ENCODE measurements at places on chromosomes 5 and 9. TPM values are rescaled to one million over a fixed set of nuclear protein-coding genes. Genes with fewer than 3 reads are reported as not detected.
A peak's percentile ranks its signal among the peaks of the same experiment; 100 is the strongest.

- DNase-seq, result no peak
These were observed 64.3 kb downstream of the HABP4 start for GRCh38 chr9:96514108-96514799.

- DNase-seq, result no peak
These were observed 7.1 kb downstream of the ZFP2 start for GRCh38 chr5:178902849-178903248.

Gene SLC27A6
- not detected for total RNA-seq

DNA sequence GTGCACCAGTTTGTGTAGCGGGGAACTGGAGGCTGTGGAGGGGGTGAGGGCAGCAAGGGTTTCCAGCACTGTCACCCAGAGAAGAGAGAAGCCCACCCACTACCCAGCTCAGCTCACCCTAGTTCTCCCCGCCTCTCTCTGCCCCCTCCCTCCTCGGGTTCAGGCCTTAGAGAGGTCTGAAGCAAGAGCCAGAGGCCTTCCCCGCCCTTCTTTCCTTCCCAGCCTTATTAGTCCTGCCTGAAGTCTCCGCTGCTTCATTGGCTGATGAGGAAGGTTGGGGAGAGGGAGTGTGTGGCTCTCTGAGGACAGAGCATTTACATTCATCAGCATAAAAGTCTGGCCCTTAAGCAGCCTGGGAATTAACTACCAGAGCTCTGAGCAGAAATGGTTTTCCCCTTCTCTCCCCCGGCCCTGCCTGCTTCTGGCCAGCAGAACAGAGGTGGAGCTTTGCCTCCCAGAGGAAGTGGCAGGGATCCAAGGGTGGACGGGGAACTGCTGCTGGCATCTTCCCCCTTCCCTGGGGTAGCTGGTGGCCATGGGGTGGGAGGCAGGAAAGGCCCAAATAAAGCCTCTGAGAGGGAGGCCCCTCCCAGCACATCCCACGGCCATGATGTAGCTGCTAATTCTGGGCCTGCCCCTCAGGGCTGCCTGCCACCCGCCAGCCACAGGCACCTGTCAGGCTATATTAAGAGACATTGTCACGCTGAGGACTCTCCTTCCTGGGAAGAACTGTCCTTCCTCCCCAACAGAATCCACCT is 4.1 kb downstream of the DNAJB5 start:
- peak; percentile 51 for DNase-seq

Gene ARL14EPL
- total RNA-seq, result 1.0 TPM

DNA sequence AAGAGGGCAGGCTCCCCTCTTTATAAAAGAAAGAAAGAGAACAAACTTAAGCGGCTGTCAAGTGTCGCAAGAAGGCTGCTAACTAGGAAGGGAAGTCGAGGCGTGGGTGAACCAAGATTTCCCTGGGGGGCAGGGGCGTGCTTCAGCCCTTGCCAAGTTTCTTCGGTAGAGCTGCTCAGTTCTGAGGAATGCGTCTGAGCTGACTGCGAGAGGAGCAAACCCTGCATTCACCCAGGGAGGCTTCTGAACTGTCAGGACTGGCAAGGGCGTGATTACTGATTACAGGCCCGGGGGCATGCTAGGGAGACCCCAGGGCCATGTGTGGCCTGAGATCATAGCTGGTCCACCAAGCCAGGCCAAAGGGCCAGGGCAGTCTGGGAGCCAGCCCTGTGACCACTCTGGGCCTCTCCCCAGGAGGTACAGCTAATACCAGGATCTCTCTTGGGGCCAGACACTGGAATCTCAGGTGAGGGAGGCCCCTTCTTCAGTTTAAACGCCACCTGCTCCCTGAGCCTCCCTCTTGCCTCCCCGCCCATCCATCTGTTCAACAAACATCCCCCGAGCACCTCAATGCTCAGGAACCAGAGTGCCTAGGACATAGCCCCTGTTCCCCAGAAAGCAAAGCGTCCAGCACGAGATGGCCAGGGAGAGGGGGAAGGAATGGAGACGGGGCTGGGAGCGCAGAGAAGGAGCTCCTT is 30.9 kb downstream of the SARDH start:
- no peak for DNase-seq

Gene OSTF1
- 12.1 TPM for total RNA-seq

Gene CCNO
- total RNA-seq, result 4.9 TPM

GRCh38 chr5:122030251-122030650 is 47.8 kb downstream of the LOX start:
- DNase-seq, result no peak

DNA sequence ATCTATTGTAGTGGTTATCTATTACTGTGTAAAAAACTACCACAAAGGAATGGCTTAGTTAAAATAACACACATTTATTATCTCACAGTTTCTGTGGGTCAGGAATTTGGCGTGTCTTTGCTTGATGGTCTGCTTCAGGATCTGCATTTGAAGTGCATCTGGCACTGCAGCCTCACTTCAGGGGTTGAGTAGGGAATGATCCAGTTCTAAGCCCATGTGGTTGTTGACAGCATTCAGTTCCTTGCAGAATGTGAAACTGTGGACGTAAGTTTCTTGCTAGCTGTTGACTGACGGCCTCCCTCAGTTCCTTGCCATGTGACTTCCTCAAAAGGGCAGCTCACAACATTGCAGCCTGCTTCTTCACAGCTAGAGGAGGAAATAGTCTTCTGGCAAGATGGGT is 2.1 kb upstream of the OGN start:
- DNase-seq, result no peak

Gene IFNA13
- total RNA-seq, result not detected

GRCh38 chr5:53411388-53411787 is 69.0 kb upstream of the FST start:
- no peak for DNase-seq

- DNase-seq, result peak; percentile 85
These were observed 59.8 kb downstream of the MARCHF3 start for GRCh38 chr5:126970517-126971017.

Gene TMC1
- total RNA-seq, result not detected

DNA sequence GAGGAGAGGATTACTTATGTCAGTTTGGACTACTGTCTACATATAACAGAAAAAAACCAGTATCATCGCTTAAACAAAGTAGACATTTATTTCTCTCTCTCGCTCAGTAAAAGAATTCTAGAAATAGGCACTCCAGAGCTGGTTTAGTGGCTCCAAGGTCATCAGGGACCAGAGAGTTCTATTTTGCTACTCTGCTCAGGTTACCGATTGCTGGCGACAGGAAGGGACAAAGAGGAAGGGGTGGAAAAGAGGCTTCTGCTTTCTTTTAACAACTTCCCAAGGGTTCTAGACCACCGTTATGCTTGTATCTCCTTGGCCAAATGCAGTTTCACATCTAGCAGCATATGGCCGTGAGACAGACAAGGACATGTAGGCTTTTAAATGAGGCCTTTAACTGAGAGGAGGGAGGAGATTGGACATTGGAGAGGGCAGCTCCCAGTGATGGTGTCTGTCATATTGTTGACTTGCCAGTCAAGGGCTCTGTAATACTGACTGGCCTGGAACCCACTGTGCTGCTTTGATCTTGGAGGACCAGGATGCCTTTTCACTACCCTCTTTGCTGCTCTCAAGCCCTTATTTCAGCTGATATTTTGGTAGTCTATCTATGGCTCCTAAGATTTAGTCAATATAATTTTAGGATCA is 15.6 kb upstream of the DCP2 start:
- DNase-seq, result no peak

DNA sequence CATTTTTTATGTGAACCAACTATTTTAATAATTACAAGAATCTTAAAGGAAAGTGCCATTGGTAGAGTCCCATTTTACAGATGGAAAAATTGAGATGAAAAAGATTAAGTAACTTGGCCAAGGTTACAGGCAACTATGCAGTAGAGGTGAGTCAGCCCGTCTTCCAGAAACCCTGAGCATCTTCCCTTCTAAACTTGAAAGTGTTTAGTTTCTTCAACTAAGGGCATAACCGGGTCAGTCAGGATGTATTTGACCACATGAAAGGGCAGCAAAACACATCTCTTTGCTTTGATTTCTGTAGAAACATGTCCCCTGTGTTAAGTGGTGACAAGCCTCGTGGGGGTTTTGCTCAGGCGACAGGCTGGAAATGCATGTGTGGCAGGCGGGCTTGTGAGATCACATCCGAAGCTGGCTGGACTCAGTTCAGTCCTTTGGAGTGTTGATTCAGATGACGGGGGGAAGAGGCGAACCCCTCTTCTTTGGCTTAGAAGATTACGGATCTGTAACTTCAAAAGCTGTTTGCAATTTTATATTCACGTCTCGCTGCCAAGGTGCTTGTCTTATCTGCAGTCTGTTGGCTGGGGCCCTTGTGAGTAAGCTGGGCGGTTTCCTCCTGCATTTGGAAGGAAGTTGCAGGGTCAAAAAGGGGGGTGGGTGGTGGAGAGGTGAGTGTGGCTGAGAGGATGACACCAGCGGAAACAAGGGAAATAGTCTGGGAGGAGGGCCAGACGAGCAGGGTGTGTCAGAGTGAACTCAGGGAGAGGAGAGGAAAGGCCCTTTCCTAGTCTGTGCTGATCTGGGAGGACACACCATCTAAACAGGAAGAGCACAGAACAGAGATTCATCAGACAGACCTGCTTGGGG is 78.9 kb upstream of the RPS23 start:
- peak; percentile 98 for DNase-seq

- peak; percentile 25 for DNase-seq
These were observed 375 bp downstream of the NOP16 start for GRCh38 chr5:176388003-176388443.

Gene C6
- total RNA-seq, result not detected

Gene SEMA5A
- total RNA-seq, result 12.0 TPM

GRCh38 chr5:124453221-124454051 is 293.0 kb downstream of the ZNF608 start:
- DNase-seq, result peak; percentile 52

DNA sequence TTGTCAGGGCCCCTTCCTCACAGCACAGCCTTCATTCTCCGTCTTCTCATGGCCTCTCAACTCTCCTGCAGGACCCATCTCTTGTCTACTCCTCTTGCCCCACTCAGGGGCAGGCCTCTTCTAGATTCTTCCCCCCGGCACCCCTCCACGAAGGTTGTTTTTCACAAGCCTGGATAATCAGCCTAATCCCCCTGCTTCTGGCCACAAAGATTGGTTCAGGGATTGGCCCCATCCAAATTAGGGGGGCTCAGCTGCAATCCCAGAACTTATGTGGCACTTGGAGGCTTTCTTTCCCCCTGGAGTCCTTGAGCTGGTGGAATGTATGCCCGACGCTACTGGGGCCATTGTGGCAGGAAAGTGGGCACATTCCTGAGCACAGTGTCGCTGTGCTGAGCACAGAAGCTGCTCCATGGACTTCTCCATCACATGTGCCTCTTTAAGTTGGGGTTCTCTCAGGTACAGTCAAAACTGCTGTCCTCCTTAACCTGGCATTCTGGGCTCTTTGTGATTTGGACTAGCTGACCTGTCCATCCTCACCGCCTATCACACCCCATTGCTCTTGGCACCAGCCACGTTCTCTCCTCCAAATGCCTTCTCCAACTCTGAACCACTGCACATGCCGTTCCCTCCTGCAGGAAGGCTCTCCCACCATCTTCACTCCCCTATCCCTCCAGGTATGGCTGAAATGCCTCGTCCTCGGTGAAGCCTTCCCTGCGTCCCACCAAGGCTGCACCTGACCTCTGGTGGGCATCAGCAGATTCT is 66.8 kb upstream of the RNF130 start:
- no peak for DNase-seq

GRCh38 chr9:75990576-75991304 is 100.3 kb downstream of the PCSK5 start:
- no peak for DNase-seq

DNA sequence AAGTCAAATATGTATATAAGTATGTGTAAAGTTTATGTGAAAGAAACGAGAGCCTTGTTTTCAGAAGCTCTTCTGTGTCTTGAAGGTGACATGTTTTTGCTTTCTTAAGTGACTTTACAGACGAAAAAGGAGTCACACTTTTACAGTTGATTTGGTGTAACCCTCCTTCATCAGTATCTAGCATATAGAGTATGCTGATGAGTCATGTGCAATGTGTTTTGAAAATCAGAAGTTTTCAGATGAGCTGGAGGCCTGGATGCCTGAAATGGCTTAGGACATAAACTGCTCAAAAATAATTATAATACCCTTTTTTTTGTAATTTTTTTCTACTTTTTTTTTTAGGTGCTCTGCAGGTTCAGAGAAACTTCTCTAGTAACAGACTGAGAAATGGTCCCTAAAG is 209.5 kb downstream of the CD180 start:
- DNase-seq, result no peak

GRCh38 chr5:172151661-172152210 is 36.3 kb downstream of the STK10 start:
- DNase-seq, result no peak

DNA sequence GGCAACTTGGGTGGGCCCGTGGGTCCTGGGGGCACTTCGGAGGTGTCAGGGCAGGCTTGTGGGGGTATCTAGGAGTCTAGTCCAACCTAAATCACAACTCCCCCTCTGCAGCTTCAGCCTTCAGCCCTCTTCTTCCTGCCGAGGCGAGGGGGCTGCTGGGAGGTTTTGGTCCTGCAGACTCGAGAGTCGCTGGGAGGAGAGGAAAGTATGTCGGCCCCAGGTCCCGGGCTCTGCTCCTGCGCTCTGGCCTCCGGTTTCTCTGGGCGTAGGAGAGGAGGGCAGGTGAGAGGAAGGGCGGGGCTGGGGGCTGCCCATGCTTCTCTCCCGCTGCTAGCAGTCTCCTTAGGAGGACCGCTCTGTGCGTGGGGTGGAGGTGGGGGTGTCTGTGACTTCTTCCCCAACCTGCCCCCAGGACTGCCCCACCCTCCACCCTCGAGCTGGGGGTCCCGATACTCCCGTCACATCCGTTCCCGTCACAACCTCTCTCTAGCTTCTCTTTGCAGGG is 139.8 kb upstream of the COL5A1 start:
- no peak for DNase-seq

- peak; percentile 78 for DNase-seq
These were observed 7.6 kb downstream of the OLFML2A start for GRCh38 chr9:124784509-124784908.

DNA sequence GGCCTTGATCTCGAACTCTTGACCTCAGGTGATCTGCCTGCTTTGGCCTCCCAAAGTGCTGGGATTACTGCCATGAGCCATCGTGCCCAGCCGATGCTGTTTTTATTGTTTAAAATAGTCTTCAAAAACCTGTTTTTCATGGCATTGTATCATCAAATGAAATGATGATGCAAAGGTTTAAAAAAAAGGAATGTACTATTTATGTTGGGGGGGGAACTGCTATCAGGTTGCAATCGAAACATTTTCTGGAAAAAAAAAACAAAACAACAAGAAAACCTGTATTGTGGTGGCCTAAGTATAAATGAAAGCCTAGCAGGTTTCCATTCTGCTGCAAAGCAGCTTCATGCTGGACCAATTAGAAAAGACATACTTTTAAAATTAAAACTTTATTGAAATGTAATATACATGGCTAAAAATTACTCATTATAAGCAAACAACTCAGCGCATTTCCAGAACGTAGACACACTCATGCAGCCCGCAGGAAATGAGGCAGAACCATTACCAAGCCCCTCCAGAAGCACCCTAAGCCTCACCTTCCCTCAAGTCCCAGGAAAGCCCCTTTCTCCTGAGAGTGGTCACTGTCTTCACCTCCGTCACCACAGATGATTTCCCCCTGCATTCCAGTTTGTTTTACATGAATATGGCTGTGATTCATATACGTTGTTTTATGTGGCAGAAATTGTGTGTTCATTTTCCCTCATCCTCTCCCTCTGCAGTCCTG is 19.0 kb downstream of the GPR107 start:
- no peak for DNase-seq

GRCh38 chr5:166329149-166329800 is 1962.2 kb upstream of the WWC1 start:
- no peak for DNase-seq

Gene FRMD3
- total RNA-seq, result 0.96 TPM

Gene TOR1B
- 80.4 TPM for total RNA-seq
